ENCODE measurements at places on chromosomes 16 and 17. TPM values are rescaled to one million over a fixed set of nuclear protein-coding genes. Genes with fewer than 3 reads are reported as not detected.

The HSPB9 gene
- total RNA-seq, result 0.11 TPM

The LGALS3BP gene
- 611 TPM for total RNA-seq

The FBXW10B gene
- total RNA-seq, result 0.84 TPM

The PFN1 gene
- 218 TPM for total RNA-seq

The CDT1 gene
- total RNA-seq, result 0.65 TPM

The AGRP gene
- total RNA-seq, result not detected

The TEDC2 gene
- 0.95 TPM for total RNA-seq

The NMRAL1 gene
- 26.0 TPM for total RNA-seq

The SPNS3 gene
- total RNA-seq, result 0.35 TPM

The BAHCC1 gene
- total RNA-seq, result 9.9 TPM

The PIK3R6 gene
- 0.78 TPM for total RNA-seq

The ANKFN1 gene
- total RNA-seq, result not detected

The TP53TG3C gene
- 0.46 TPM for total RNA-seq

The EIF4A3 gene
- total RNA-seq, result 31.3 TPM

The ZNF785 gene
- 7.6 TPM for total RNA-seq

The KRT17 gene
- not detected for total RNA-seq

The TBX21 gene
- total RNA-seq, result 0.27 TPM

The KRTAP4-9 gene
- not detected for total RNA-seq

The HOXB1 gene
- total RNA-seq, result not detected

The CHST5 gene
- 0.27 TPM for total RNA-seq

The PMP22 gene
- total RNA-seq, result 198 TPM

All from Right ventricle myocardium inferior (tissue), 1 donor.